ENCODE measurements at places on chromosomes 2 and 18.

DNA sequence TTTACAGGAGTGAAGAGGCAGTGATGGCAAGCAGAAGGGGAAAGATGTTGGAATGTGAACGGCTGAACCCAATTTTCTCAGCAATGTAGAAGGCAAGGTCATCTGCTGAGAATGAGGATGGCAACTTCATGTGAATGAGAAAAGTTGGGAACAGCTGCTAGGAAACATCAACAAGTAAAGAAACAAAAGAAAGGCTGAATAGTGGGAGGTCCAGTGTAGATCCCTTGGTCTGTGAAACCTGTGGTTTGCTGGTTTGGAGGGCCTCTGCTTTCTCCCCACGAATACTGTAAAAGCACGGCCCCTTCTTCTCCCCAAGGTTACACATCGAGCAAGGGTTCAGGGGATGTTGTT is 27.4 kb downstream of the MARCHF4 start:
- no peak for DNase-seq

- no peak for DNase-seq
These were observed 5.8 kb upstream of the TLK1 start for GRCh38 chr2:171166328-171166983.

DNA sequence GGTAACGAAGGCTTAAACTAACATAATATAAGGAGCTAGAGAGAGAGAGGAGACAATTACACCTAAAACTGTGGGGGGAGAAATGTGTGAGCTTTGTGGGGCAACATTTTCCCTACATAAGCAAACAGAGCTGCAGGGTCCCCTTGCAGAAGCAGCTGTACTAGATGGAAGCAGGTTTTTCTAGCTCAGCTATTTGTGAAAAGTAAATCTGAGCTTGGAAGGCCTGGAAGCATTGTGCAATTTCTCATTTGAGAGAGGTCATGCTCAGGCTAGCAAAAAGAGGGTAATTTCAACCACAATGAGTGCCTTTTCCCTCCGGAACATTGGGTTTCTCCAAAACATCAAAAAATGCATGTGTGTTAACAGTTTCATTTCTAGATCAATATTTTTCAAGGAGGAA is 130.0 kb downstream of the ARL4C start:
- DNase-seq = no peak

DNA sequence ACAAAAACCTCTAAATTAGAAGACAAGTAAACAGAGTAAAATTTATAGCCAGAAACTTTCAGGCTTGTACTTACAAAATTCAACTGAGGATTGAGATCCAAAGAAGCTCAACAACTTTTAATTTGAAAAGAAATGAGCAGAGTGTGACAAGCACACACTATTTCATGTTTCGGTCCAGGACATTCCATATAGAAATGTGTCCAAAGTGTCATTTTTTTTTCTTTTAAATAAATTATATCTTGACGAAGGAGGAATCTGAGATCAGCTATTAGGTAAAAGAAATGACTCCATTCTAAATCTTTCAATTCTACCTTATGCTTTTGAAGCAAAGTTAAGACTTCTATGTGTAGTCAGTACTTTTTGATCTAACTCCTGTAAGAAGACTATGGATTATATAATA is 4.6 kb downstream of the FN1 start:
- no peak for DNase-seq

- no peak for DNase-seq
These were observed 39.7 kb downstream of the CYB5A start for GRCh38 chr18:74252039-74252395.

DNA sequence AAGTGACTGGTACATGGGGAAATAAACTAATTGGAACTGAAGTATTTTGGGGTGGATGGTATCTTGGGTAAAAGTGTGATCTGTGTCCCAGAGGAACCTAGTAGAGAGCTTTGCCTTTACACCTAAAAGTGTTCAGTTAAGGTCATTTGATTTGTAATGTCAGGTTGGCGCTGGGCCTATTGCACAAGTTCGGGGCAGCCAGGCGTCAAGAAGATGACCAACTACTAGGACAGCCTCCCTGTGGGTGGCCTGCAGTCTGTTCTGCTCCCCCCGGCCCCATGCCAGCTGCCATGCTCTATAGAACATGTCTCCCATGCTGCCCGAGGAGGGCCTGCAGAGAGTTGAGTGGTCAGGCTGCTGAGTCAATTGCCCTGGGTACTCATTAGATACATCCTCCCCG is 10.1 kb downstream of the RRM2 start:
- DNase-seq = no peak

- DNase-seq = peak; percentile 30
These were observed 27.8 kb upstream of the GAREM2 start for GRCh38 chr2:26144953-26145680.

DNA sequence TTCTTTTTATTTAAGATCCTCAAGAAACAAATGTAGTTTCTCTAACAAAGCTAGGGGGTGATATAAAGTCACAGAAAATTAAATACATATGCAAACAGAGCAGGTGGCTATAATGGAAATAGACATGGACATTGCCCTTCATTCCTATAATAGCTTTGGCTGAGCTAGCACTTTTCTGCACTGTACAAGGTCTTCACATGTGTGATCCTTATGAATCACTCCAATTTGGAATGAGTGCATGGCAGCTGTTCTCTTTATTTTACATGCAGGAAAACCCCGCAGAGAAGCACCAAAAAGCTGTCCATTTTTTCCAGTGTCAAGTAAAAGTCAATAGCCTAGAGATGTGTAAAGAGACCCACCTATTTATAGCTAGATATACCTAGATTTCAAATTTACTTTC is 747.4 kb upstream of the SLC8A1 start:
- DNase-seq = no peak

DNA sequence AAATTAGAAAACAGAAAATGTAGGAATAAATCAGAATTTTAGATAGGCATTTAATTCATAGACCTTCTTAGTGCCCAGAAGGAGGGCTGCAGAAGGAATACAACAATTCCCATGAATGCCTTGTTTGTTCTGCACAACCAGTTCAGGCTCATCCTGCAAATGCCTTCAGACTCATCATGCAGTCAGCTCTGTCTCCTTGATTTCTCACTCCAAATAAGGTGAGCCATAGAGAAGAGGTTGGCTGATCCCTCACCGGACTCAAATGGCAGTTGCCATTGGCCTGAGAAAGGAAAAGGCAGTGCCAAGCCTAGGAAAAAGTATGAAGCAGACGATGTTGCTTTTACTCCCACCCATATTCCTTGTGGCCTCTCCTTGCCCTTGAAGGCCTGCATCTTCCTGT is 50.3 kb downstream of the DSC3 start:
- no peak for DNase-seq

- DNase-seq = no peak
These were observed 100.9 kb downstream of the TSN start for GRCh38 chr2:121856360-121856759.

DNA sequence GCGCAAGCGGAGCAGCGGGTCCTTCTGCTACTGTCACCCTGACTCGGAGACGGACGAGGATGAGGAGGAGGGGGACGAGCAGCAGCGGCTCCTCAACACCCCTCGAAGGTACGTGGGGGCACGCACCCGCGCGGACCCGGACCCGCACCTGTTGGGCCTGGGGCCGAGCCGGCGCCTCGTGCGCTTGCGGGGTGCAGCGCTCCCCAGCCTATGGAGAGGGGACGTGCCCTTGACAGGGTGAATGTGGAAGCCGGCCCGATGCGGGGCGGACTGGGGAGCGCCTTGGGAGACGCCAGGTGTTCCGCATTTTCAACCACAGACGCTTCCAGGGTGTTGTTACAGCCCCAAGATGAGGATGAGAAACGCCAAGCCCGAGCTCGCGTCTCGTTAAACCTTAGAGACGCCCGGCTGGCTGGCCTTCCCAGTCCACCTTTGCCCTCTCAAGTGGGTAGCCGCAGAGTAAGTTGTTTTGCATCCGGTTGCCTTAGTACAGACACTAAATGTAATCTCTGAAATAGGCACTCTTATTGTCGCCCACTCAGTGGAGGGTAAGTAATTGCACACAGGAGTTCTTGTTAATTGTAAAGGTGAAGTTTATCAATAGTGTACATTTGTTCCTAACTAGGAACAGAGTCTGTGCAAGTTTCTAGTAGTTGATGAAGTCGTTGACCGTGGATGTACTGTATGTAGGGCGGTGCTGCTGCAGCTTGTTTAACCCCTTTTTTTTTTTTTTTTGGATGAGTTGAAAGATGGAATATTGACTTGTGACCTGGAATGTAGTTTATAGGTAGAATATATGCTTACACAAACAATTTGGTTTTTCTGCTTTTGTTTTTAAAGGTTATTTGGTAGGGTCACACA is 815 bp downstream of the GMCL1 start:
- no peak for DNase-seq

GRCh38 chr2:31831585-31831984 is 179.2 kb downstream of the MEMO1 start:
- no peak for DNase-seq

GRCh38 chr2:241199286-241199685 is 10.8 kb downstream of the ANO7 start:
- DNase-seq = no peak

DNA sequence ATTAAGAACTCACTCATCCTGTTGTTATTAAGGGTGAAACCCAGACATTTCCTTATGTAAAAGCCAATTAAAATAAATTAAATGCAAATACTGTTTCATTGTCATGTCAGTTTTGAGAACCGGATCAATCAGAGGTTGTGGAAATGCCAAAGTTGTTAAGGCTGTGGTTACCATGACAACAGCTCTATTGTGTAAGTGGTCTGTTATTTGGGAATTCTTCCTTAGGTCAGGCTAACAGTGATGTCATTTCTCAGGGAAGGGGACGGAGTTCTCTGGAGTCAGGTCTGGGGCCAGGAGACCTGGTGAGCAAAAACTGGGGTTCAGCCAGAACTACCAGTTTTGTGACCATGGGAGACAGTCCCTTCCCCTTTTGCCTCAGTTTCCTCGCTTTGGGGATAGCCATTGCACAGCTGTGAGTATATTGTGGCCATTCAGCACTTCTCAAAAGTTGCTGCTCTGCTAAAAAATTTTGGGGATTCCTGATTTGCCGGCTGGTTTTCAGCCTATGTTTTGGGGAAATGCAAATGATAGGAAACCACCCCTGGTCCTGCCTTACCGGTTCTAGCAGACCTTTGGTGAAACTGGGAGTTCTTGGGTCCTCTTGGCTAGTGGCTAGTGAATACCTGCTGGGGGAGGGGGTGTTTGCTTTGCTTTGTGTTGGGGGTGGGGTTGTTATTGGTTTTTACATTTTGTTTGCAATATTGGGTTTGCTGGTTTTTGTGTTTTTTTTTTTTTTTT is 21.6 kb downstream of the HPCAL1 start:
- DNase-seq = no peak

DNA sequence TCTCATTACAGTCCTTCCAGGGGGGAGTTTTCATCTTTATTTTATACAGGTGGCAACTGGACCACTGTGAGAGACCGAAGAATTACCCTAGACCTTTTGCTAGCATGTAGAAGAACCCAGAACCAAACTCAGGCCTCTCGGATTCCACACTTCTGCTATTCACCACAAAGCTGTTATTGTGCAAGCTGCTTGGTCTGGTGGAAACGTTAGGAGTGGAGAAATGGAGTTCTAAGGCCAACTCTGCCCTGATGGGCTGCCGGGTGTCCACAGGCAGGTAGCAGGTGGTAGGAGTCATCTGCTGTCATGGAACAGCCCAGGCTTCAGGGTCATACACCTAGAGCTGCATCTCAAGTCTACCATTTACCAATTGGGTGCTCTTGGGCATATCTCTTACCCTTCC is 218.8 kb downstream of the BCL11A start:
- no peak for DNase-seq

DNA sequence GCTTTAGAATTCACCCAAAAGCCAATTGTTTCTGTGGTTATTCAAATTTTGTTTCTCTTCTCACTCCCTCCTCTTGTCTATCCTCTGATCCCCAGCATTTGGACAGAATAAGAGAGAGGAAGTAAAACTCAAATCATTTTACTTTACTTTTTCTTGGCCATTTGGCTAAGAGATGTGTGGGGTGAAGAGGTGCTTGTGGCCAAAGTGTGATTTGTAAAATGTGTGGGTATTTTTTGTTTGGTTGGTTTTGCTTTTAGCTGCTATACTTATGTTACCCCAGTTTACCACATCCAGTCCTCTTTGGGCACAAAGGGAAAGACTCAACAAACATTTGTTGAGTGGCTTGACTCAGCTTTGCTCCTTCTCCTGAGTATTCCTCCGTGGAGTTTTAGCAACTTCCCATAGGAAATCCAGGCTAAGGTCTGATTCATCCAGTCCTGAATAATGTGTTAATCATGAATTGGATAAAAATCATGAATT is 109.1 kb upstream of the CYP1B1 start:
- DNase-seq = no peak

DNA sequence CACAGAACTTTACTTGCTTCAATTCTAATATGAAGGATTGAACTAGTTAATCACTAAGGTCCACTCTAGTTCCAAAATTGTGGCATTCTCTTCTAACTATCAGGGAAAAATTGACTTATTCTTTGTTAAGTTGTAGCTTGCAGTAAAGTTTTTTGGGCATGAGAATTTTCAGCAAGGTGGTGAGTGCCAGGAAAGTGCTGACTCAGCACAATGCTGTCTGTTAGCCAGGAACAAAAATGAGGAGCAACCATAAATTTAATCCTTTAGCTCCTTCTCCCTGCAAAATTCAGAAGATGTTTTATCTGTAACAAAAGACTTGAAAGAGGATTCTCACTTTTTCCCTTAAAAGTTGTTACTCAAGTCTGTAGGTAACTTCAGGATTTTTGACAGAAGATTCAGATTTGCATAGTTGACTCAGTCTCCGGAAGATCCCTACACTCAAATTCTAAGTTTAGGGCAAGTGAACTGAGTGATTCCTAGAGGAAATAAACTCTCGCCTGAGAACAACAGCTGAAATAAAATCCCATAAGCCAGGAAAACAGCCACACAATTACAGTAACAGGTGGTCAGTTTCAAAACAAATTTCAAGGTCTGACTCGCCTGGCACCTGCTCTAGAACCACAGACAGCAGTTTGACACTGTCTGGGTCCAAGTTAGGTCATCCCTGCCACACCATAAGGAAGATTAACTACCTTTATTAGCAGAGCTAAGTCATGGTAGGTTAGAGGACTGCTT is 20.2 kb upstream of the DARS1 start:
- DNase-seq = no peak

DNA sequence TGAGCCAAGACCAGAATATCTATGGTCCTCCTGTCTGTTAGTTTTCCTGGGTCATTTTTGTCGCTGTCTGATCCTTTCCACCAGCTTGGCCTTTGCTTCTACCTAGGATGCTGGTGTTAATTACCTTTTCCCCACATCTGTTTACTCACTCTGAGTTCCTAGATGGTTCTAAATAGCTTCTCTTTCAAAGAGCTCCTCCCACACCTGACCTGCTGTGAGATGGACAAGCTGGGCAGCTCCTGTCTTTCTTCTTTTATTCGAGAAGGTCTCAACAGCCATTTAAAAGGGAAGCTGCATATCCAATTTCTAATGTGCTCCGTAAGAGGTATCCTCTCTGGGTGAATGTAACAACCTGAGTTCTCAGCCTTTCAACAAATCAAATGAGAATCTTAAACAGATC is 156.2 kb downstream of the HRH4 start:
- DNase-seq = no peak
